ENCODE measurements at places on chromosomes 7 and 10.

GRCh38 chr7:2732959-2733584 lies 45.1 kb downstream of the AMZ1 start:
- DNase-seq, result no peak

GRCh38 chr7:126426652-126427051 lies 826.1 kb downstream of the GRM8 start:
- no peak for DNase-seq

DNA sequence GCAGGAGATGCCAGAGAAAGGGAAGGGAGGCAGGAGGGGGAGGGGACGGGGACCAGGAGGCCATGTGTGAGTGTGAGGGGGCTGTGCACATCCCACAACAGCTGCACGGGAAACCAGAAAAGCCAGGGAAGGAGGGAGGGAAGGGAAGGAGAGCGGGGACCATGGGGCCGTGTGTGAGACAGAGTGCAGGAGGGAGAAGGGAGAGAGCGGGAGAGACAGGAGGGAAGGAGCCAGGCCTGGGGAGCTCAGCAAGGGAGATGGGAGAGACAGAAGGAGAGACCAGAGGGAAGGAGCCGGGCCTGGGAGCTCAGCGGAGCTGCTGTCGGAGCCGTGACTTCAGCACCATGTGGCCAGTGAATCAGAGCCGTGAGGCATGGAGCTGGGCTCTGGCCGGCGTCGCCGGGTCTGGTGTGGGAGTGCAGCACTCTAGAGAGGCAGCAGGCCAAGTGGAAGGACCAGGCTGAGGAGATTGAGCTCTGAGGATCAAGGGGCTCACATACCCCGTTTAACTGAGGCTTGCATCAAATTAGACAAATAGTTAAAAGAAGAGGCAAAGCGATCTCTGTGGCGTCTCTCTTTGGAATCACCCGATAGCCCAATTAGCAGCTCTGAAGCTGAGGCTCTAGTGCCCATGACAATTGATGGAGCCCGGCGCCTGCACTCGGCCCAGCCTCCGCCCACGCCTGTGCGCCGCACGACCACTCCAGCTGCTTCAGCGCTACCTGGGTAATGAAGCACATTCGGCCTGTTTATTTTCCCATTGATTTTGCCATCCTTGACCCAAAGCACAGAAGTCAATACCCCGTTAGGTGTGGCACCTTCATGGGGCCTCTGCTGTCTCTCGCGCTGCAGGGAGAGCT lies 150.4 kb downstream of the MAD1L1 start:
- no peak for DNase-seq

DNA sequence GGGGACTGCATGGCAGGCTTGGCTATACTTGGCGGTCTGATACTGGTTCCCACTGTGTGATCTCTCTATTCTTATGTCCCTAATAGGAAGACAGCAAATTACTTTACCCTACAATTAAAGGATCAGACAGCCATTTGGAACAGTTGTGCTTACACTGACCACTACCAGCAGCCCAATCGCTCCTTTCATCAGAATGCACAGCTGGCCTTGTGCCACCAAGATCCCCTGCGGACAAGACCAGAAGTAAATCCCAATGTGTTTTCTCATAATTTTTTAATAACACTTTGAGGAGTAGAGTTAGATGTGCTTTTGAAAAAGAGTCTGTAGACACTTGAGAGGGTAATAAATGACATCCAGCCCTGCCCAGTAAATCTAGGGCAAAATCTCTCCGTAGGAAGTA lies 297.2 kb upstream of the ZNF32 start:
- DNase-seq, result no peak

DNA sequence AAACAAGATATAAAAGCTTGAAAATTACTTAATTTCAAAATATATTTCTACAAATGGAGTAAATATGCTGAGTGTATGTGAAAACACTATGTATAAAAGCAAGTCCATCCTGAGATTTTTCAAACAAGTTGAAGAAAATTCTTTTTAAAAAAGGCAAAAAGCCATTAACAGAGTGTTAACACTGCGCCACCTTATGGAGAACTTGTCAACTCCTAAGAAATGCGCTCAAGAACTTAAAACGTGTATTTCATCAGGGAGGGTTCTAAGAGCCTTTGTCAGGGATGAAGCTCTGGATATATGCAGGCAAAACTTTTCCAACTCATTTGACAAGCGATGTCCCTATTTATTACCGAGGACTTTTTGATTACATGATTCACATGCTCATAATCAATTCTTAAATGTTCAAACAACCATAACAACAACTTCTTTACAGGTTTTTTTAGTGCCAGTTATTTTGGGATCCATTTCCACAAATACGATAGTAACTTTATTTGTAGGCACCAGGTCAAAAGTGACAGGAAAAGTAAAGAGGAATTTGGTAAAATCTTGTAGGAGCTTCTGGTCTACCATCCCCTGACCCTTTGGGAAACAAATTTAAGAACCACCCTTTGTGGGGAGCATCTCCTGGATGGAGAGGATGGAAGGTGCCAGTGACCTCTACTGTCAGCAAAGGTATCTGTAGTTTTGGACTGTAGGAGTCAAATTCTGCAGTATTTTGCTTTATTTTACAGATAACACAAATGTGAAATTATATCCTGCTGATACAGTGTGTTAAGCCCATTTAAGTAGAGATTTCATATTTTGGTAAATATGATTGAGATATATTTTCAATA lies 23.2 kb downstream of the CALCR start:
- no peak for DNase-seq

- no peak for DNase-seq
Observed at GRCh38 chr7:75814407-75814947, 871 bp upstream of the CCL24 start.

DNA sequence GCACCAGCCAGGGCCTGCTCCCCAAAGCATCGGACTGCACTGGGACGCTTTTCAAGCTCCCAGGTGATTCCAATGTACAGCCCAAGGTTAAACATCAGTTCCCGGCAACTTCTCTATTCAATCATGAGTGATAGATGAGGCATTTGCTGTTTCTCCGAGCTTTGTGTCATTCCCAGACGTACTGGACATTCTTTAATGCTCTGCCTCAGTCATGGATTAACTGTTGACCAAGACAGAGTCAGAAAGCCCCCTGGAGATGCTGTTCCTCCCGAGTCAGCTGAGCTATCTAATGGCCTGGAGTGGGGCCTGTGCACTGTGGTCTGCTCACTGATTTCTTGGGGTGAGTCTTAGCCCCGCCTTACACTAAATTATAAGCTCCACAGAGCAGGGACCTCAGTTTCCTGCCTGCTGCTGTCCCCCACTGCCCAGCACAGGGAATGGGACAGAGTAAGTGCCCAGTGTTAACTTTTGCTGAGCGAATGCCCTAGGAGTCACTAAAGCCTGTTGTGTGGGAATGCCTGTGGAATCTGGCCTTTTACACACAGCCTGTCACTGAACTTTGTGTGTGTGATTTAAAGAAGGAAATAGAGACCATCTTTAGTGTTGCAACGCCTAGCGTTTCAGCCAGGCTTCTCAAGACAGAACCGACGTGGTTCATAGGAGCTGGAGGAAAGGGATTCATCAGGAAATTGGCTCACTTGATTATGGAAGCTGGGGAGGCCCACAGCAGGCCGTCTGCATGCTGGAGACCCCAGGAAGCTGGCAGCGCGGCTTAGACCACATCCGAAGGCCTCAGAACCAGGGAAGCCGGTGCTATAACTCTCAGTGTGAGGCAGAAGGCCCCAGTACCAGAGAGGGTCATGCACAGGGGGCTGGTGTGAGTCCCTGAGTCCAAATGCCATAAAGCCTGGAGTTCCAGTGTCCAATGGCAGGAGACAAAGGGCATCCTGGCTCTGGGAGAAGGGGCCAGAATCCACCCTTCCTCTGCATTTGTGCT lies 29.3 kb upstream of the RNF32 start:
- DNase-seq, result no peak

DNA sequence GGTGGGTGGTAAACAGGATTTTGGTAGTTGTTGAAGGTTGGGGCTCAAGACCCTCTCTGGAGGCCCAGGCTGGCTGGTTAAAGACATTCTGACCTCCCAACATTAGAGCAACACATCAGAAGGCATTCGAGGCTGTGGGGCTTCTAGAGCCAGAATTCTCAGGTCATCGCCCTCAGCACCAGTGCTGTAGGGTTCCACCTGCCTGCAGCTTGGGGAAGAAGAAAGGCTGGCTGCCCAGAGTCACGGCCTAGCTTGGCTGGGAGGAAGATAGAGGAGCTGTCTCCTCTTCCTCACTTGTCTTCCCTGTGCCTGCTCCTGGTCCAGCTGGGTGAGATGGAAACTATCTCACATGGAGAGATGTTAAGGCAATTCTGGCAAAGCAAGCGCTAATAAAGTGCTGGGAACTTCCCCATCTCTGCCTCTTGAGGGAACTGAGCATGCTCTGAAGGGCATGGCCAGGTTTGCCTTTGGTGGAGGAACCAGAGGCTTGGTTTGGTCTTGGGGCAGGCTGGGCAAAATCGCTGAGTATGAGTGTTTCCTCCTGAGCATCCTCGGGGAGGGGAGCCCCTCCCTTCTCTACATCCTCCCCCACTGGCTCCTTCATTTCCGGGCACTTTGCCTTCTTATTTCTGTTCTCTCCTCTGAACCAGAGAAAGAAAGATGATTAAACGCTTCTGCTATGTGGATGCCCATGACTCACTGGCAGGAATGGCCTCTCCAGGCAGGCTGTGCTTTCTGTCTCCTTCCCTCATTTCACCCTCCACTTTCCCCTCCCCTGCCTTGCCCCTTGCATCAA lies 509.0 kb upstream of the PODXL start:
- DNase-seq, result no peak

- DNase-seq, result no peak
Observed at GRCh38 chr10:30974355-30974754, 57.3 kb downstream of the ZNF438 start.
